ENCODE measurements at places on chromosomes 5 and 9.
A peak's percentile ranks its signal among the peaks of the same experiment; 100 is the strongest.

DNA sequence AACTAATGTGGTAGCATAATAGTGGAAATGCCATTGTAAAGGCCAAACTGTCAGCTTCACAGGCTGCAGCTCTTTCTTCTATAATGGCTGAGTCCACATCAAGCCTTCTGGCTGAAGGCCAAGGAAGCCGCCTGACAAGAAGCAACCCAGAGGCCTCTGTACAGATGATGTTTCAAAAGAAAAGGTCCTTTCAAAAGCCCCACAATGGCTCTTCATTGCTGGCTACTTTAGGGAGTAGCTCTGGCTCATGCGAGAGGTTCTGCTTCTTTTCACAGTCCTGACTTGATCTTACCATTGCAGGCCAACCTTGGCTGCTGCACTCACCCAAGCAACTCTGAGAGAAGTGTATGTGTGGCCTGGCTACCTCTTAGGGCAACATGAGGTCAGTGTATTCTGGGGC, 54.5 kb upstream of the EQTN start:
- no peak for DNase-seq

DNA sequence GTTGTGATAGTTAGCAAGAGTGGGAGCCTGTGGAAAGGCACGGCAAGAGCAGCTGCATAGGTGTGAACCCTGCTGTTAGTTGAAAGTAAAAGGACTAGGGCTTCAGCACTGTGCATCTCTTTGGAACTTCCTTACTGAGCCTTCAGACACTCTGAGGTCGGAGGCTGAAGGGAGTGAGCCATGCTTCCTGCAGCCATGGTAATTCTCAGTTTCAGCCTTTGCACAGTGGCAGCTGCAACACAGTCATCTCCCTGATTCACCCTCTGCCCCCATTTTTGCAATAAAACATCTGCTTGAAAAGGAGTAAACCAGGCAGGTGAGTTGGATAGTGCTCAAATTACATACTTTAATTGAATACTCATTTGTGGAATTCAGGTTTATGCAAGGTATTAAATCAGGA, 6.5 kb upstream of the TLE4 start:
- no peak for DNase-seq

DNA sequence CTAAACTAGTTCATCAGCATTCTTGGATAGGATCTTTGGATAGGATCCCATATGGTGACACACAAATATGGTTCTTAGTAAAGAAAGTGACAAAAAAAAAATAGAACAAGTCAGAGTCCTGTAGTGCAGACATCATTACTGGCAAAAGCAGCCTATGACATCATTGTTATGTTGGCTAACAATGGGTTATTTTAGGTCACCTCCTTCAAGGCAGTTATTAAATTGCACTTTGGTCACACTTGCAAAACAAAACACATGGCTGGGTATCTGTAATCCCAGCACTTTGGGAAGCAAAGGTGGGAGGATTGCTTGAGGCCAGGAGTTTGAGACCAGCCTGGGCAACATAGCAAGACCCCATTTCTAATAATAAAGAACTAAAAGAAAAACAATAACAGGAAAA, 185.9 kb downstream of the KIAA0825 start:
- DNase-seq = no peak

DNA sequence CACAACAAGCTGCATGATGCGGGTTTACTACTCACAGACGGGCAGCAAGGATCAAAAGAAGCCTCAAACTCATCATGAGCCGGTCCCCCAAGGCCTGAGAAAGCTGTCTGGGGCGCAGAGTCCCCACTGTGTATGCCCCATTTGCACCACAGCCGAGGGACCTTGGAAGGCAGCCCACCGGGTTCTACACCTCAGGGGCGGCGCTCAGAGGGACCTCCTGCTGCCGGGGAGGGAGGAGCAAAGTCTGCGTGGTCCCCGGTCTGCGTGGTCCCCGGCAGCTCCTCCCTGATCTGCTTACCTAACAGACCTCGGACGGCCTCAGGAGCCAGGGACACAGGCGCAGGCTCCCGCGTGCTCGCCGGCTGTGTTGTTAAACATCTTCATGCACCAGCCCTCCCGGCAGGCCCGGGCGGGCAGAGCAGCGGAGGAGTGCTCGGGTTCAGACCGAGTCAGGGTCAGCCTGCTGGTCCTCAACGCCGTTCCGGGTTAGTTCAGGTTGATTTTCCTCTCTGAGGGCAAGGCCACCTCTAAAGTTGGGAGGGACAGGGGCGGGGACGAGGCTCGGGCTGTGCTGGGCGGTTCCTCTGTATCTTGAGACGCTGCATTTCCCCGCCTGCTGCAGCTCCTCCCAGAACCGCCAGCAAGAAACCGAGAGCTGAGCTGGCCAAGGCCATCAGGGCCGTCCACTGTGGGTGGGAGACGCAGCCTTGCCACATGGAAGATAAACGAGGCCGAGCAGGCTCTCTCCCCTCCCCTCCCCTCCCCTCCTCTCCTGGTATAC, 74.6 kb downstream of the MRPL36 start:
- DNase-seq = no peak

- DNase-seq = peak; percentile 17
Measured at GRCh38 chr5:150155258-150156026, at the start of gene PDGFRB. PDGFRB (minus strand) TSS chr5:150155845; CDS start chr5:150137047, 18,798 bp downstream.

DNA sequence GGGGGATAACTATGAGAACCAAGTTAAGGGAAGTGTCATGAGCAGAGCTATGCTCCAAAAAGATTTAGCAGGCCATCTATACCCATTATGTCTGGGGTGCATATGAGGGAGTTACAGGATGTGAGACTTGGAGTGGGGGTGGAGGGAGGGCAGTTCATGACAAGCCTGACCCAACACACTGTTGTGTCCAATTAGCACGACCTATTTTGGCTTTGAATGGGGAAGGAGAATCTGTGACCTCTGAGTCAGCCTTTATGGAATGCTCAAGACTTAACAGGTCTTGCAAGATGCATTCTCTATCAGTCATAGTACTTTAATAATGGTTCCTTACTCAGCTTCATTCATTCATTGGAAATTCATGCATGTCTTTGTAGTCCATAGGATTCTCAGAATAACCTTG, 71.7 kb downstream of the GRIA1 start:
- no peak for DNase-seq

- no peak for DNase-seq
Measured at GRCh38 chr5:120792477-120792876, 328.4 kb downstream of the PRR16 start.

- no peak for DNase-seq
Measured at GRCh38 chr5:7886849-7887475, 18.0 kb downstream of the MTRR start.

GRCh38 chr5:88502179-88503040, 233.8 kb upstream of the TMEM161B start:
- DNase-seq = no peak

DNA sequence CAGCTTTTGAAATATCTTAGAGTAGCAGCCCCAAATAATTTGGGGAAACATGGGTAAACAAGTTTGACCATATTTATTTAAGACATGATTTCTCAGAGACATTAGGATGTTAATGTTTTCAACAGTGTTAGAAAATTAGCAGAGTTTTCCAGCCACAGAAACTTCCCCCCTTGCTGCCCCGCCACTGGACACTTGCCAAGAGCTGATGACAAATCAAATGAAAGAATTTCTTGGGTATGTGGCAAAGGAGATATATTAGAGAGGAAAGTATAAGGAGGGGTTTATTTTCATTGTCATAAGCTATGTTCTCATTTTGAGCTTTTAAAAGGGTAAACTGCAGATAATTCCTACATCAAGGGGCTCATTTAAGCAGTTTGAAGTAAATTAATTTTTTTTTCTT, 15.9 kb downstream of the GABRA1 start:
- no peak for DNase-seq

- DNase-seq = no peak
Measured at GRCh38 chr5:68047035-68047434, 168.5 kb upstream of the PIK3R1 start.

- DNase-seq = no peak
Measured at GRCh38 chr9:24479361-24480059, 66.2 kb downstream of the IZUMO3 start.

GRCh38 chr5:131096774-131097710, 68.0 kb downstream of the HINT1 start:
- DNase-seq = no peak

DNA sequence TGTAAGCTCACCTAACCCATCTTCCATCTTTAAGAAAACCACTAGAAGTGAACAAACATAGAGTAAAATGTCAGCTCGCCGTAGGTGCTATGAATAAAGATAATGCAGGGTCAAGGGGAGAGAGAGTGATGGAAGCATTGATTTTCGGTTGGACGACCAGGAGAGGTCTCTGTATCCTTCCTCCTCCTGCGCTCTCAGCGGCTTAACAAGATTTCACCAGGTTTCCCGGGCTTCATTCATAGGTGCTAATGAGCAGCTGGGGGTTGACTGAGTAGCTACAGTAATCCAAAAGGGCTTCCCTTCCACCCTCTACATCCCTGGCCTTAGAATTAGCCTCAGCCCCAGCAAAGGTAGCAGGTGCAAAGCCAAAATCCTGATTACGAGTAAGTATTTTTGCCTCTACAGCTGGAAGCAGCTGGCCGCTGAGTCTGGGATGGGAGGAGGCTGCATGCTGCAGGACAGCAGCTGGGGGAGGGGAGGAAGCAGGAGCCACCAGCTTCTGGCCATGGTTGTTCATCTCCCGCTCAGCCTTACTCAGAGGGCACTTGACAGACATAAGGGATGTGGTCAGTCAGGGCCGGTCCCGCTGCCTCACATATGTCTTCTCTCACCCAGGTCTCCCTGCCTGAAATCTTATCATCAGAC, 112.0 kb upstream of the IL12B start:
- DNase-seq = no peak

GRCh38 chr9:36924071-36924470, 110.0 kb downstream of the PAX5 start:
- no peak for DNase-seq

DNA sequence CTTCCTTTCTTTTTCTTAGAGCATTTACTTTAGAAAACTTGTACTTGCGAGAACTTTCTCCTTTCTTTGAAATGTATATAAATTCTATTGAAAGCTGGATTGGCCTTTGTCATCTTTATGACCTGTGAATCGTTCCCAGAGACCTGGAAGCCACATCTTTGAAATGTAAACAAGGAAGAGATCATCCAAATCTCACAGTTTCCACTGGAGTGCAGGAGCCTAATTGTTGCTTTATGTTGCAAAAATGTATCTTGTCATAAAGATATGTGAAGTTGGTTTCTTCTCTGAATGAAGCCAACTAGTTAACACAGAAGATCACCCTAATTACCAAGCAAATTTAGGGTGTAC, 1101.8 kb downstream of the TAF11L14 start:
- DNase-seq = no peak

DNA sequence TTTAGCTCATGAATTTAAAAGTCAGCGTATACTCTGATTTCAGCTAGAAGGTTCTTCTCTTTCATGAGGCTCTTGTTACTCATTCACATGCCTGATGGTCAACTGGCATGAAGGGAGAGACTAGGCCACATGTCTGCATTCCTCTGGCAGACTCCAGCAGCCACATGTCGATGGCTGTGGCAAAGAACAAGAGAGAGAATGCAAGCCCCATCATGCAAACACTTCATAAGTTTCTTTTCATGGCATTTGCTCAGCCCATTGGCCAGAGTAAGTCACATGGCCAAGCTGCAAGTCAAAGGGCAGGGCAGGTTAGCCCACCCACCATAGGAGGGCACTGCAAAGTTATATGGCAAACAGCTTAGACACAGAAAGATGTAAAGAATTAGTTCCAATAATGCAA, 5.4 kb downstream of the KCNV2 start:
- DNase-seq = no peak

GRCh38 chr5:170757182-170757601, 26.3 kb upstream of the GABRP start:
- no peak for DNase-seq

- no peak for DNase-seq
Measured at GRCh38 chr5:132742158-132742557, 4.8 kb upstream of the KIF3A start.

GRCh38 chr9:23431459-23431858, 394.6 kb downstream of the ELAVL2 start:
- no peak for DNase-seq

- DNase-seq = no peak
Measured at GRCh38 chr9:81687521-81688261, 1.7 kb downstream of the TLE1 start.

- peak; percentile 14 for DNase-seq
Measured at GRCh38 chr5:100430268-100431195, 104.6 kb upstream of the FAM174A start.

GRCh38 chr9:76216161-76216649, 178.0 kb downstream of the RFK start:
- DNase-seq = no peak

DNA sequence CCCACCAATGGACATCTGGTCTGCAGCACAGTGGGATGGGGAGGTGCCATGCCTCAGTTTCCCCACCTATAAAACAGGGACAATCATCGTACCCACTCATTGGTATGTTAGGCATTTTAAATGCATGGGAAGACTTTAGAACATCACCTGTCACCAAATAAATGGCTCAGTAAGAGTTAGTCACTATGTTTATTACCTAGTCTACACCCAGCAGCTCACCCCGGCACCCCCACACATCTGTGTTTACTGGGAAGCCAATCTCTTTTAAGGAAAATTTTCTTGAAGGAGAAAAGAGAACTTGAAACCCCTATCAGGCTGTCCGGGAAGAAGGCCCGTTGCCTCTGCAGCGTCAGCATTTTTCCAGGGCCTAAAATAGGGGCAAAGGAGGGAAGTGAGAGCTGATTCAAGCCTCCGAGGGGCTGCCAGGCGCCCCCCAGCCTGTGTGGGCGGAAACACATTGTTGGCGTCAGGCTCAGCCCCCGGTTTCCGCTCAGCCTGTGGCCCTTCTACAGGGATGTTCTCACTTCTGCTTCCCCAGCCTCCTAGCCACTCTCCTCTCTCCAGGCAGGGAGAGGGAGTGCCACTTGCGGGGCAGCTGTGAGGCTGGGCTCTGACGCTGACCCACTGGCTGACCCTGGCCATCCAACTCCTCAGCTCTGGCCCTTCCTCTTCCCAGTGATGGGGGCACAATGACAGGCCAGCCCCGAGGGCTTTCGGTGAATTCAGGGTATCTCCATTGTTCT, 4.6 kb downstream of the CSF1R start:
- DNase-seq = no peak

- no peak for DNase-seq
Measured at GRCh38 chr9:131233556-131233955, 42.8 kb downstream of the FAM78A start.

- DNase-seq = no peak
Measured at GRCh38 chr5:73623901-73624404, 2.0 kb upstream of the ARHGEF28 start.

DNA sequence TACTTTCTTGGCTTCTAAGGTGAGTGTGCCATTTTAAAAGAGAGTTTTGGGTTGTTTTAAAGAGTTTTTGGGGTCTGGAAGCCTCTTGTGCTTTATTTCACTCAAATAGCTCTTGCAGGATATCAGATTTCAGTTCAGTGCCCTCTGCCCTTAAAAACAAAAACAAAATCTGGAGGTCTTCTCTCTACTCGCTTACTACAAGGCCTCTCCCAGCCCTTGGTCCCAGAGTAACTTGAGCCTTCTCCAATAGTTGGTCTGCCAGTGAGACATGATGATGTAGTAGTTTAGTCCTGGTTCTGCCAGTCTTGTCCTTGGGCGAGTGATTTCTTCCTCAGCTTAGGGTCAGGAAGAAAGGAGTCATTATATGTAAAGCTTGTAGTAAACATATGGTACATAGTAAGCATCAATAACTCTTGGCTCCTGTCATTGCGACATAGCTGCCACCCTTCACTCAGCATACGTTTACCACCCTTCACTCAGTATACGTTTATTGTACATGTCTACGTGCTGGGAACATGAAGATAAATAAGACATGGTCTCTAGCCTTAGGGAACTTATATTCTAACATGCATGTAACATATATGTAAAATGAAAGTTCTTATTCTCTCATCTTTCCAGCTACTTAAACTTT, 147.6 kb downstream of the MAN2A1 start:
- no peak for DNase-seq
